ENCODE measurements at places on chromosomes 2 and 18.
A peak's percentile ranks its signal among the peaks of the same experiment; 100 is the strongest.

GRCh38 chr2:96245609-96246390 lies 20.0 kb downstream of the TMEM127 start:
- DNase-seq = no peak

- no peak for DNase-seq
These were observed 10.0 kb downstream of the RHOB start for GRCh38 chr2:20456636-20457426.

DNA sequence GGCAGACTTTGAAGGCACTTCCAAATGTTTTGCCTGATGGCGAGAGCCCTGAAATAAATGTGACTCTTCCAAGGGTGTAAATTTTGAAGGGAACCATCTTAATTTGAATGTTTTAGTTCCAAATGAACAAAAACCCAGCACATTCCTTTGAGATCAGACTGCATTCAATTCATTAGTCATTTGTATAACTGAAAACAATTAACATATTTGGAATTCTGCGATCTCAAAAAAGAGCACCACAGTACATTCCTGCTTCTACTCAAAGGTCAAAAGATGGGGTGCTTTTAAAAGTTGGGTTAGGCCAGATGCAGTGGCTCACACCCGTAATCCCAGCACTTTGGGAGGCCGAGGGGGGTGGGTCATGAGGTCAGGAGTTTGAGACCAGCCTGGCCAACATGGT lies 38.2 kb upstream of the CHRNA1 start:
- no peak for DNase-seq

DNA sequence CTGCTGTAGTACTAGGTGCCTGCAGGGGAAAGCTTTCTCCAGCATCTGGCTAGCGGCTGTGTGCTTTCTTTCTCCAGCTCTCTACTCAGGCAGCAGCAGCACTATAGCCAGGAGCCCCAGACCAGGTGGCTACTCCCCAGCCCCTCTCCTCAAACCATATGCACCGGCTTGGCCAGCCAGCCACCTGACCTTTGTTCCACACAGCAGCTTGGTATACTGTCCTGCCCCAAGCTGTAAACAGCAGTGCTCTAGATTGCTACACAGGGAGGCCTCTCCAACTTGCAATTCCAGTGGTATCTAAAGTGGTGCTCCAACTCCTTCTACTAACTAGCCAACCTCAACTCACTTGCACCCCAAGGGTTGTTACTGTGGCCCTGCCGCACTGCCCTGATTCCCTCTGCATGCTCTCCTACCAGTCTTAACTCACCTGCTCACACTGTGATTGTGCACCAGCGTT lies 19.6 kb downstream of the LDAH start:
- no peak for DNase-seq

GRCh38 chr2:8608411-8608954 lies 73.4 kb upstream of the ID2 start:
- DNase-seq = no peak

DNA sequence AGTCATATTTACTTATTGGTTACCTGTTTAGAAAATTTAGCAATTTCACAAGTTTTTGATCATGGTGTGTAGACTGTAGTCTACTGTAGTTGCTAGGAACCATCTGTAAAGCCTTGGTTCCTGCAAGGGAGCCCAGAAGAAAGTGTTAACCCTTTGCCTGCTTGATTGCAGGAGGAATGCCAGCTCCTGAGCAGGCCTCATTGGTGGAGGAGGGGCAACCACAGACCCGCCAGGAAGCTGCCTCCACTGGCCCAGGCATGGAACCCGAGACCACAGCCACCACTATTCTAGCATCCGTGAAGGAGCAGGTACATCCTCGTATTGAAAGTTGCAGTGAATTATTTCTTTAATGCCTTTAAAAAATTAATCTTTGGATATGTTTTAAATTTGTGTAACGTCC lies 76.3 kb downstream of the PKP4 start:
- DNase-seq = no peak

DNA sequence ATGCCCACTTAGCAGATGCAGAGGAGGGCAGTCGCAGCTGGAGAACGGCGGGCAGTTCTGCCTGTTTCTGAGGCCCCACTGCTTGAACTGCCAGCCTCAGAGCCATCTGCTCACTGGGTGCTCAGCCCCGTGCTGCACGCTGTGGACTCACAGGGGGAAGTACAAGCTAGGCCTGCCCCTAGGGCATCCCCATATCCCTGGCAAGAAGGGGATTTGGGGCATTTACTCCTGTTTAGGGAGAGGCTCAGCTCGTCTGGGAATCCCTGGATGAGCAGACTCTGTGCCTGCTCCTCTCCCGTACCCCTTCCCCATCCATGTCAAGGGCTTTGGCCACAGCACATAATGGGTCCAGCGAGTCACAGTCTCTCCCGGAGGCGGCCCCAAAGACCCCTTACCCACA lies 169.8 kb upstream of the PKDCC start:
- no peak for DNase-seq

DNA sequence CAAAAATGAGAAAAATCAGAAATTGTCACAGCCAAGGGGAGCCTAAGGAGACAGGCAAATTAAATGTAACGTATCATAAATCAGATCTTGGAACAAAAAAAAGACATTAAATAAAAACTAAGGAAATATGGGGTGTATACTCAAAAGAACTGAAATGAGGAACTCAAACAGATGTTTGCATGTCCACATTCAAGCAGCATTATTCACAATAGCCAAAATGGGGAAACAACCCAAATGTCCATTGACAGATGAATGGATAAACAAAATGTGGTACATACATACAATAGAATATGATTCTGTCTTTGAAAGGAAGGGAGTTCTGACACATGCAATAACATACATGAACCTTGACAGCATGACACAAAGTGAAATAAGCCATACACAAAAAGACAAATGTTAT lies 155.8 kb upstream of the KLF7 start:
- DNase-seq = no peak

DNA sequence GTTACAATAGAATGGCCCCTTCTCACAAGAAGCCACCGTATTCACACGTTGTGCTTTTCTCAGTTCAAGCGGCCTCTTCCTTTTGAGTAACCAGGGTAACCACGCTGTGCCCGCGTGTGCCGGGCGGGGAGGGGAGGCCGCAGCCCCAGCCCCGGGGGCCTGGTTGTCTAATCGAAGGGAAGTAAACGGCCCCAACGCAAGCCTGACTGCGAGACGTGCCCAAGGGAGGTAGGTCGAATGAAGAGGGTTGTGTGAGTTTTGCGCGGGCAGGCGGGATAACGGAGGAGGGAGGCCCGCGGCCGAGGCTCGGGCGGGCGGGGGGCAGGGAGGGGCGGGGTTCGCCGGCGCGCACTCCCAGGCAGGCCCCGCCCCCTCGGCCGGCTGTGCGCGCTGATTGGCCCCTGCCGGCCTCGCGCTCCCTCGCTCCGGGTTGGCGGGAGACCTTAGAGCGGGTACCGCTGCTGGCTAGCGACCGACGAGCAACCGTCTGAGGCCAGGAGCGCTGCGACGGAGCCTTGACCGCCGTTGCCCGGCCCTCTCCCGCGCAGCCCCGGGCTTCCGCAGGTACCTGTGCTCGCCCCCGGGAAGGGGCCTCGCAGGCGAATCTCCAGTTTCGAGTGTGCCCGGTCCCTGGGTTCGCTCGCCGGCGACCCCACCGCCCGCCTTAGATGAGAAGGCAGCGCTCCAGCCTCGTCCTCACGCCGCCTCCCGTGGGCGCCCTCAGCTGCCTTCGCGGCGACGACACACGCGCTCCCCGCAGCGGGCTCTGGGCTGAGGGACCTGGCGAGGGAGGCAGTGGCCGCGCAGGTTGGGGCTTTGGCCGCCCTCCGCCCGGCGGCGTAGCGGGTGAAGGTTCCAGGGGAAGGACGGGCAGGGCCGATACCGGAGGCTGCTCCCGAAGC lies at the start of gene SPDYA:
Gene SPDYA, plus strand, starts transcription at position 451 of the 902 bp plus-strand sequence. CDS start 5,181 bp downstream, outside the sequence.
- DNase-seq = peak; percentile 52

GRCh38 chr2:224937887-224938286 lies 104.4 kb downstream of the DOCK10 start:
- DNase-seq = no peak

DNA sequence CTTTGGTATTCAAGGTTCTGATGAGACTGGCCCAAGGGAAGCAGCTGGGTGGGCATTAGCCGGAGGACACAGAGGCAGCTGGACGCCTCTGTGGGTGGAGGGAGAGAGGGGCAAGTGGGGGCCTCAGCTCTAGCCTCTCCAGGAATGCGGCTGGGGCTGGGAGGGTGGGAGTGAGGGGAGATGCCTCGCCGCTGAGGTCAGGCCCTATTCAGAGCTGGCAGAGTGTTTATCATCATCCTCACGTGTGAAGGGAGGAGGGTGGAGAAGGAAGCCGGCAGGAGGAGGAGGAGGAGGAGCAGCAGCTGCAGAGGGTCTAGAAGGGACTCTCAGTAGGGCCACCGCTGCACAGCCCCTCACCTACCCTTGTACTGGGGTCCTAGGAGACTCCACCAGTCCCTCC lies 43.1 kb downstream of the TNS1 start:
- no peak for DNase-seq

- DNase-seq = no peak
These were observed 78.1 kb upstream of the NPAS2 start for GRCh38 chr2:100741880-100742276.

GRCh38 chr18:10878703-10879102 lies 270.7 kb downstream of the PIEZO2 start:
- DNase-seq = no peak
